OCI-LY7 (cell line): ENCODE measurements at places on chromosomes 12 and 14. TPM values are rescaled to one million over a fixed set of nuclear protein-coding genes. Genes with fewer than 3 reads are reported as not detected.

SCNN1A gene
- 1.0 and 1.3 TPM in 2 replicates for total RNA-seq

AGAP2 gene
- total RNA-seq: 26.5 and 28.8 TPM in 2 replicates

HCFC2 gene
- total RNA-seq: 11.8 and 14.2 TPM in 2 replicates

PMEL gene
- total RNA-seq: 2.4 and 3.0 TPM in 2 replicates

GUCY2C gene
- 0.31 and 0.32 TPM in 2 replicates for total RNA-seq

NR4A1 gene
- total RNA-seq: 28.1 and 29.0 TPM in 2 replicates

SYCP3 gene
- 0.35 and 0.36 TPM in 2 replicates for total RNA-seq

IGFBP6 gene
- total RNA-seq: 1.2 and 2.9 TPM in 2 replicates

FZD10 gene
- not detected in 2 replicates for total RNA-seq

IGF1 gene
- total RNA-seq: not detected in 2 replicates

NRXN3 gene
- not detected in 2 replicates for total RNA-seq

LGR5 gene
- 0.51 TPM in 1 of 2 replicates, not detected in the other for total RNA-seq

RIN3 gene
- not detected in 2 replicates for total RNA-seq

RPL10L gene
- not detected in 2 replicates for total RNA-seq

KRT74 gene
- not detected in 2 replicates for total RNA-seq

TAS2R50 gene
- 0.76 and 1.4 TPM in 2 replicates for total RNA-seq

SLC25A47 gene
- not detected in 2 replicates for total RNA-seq

PTHLH gene
- total RNA-seq: not detected in 2 replicates

SPPL3 gene
- 36.6 and 42.0 TPM in 2 replicates for total RNA-seq

CLEC4D gene
- total RNA-seq: not detected in 2 replicates

KRT79 gene
- total RNA-seq: not detected in 2 replicates

FBLN5 gene
- 0.74 and 0.91 TPM in 2 replicates for total RNA-seq

TMTC1 gene
- not detected in 2 replicates for total RNA-seq

BCL2L14 gene
- total RNA-seq: not detected in 2 replicates
